Astrocyte (in vitro differentiated cells and primary cell): ENCODE measurements at places on chromosomes 6 and 20. TPM values are rescaled to one million over a fixed set of nuclear protein-coding genes. Genes with fewer than 3 reads are reported as not detected.

PRL gene
- total RNA-seq: not detected in 2 replicates

COL12A1 gene
- total RNA-seq: 106 and 202 TPM in 2 replicates

BTN1A1 gene
- not detected in 2 replicates for total RNA-seq

RBM24 gene
- 18.2 and 22.7 TPM in 2 replicates for total RNA-seq

SH3BGRL2 gene
- total RNA-seq: 14.1 and 15.9 TPM in 2 replicates

TREML2 gene
- total RNA-seq: not detected in 2 replicates

BPIFA1 gene
- total RNA-seq: not detected in 2 replicates

CUL9 gene
- 11.1 TPM in 2 replicates for total RNA-seq

SPAG4 gene
- total RNA-seq: 1.2 TPM in 2 replicates

SIRPB1 gene
- not detected in 2 replicates for total RNA-seq

CD83 gene
- 1.6 and 1.8 TPM in 2 replicates for total RNA-seq

SLC44A4 gene
- total RNA-seq: 0.23 and 0.29 TPM in 2 replicates

GDAP1L1 gene
- 0.64 and 0.77 TPM in 2 replicates for total RNA-seq

DEFB124 gene
- total RNA-seq: not detected in 2 replicates
